ENCODE measurements at places on chromosomes 2 and 18. TPM values are rescaled to one million over a fixed set of nuclear protein-coding genes. Genes with fewer than 3 reads are reported as not detected.

KYNU gene
- not detected for total RNA-seq

CHRND gene
- total RNA-seq = not detected

FEV gene
- not detected for total RNA-seq

EML6 gene
- 0.44 TPM for total RNA-seq

NEU2 gene
- total RNA-seq = not detected

DNAH7 gene
- total RNA-seq = not detected

CGREF1 gene
- 12.9 TPM for total RNA-seq

CPLX4 gene
- not detected for total RNA-seq

DCAF17 gene
- total RNA-seq = 24.9 TPM

SKOR2 gene
- total RNA-seq = not detected

OR6B2 gene
- not detected for total RNA-seq

NT5DC4 gene
- not detected for total RNA-seq

MYL12B gene
- 234 TPM for total RNA-seq

CLEC4F gene
- total RNA-seq = 0.10 TPM

TMEM200C gene
- 0.07 TPM for total RNA-seq

ABCB11 gene
- total RNA-seq = not detected

FAM228A gene
- total RNA-seq = not detected

ZNF521 gene
- not detected for total RNA-seq

MAPK4 gene
- total RNA-seq = not detected

TRABD2A gene
- total RNA-seq = 62.2 TPM

GCKR gene
- not detected for total RNA-seq

ARHGEF33 gene
- 0.36 TPM for total RNA-seq

NPAS2 gene
- 6.5 TPM for total RNA-seq

CTDSP1 gene
- 106 TPM for total RNA-seq

XDH gene
- not detected for total RNA-seq

COL6A3 gene
- 15.5 TPM for total RNA-seq

PECR gene
- total RNA-seq = 17.6 TPM

TBR1 gene
- total RNA-seq = 0.05 TPM

GALR1 gene
- not detected for total RNA-seq

LDAH gene
- total RNA-seq = 34.7 TPM

ACVR1C gene
- 1.1 TPM for total RNA-seq

EMILIN1 gene
- 1.5 TPM for total RNA-seq

NTSR2 gene
- total RNA-seq = not detected

RAB6C gene
- not detected for total RNA-seq

ZAP70 gene
- 302 TPM for total RNA-seq

DSG3 gene
- not detected for total RNA-seq

PIEZO2 gene
- total RNA-seq = not detected

CCDC141 gene
- total RNA-seq = 0.78 TPM

MTERF4 gene
- total RNA-seq = 40.5 TPM

Measured in activated T-helper 1 cell treated with anti-CD3 and anti-CD28 coated beads, Interleukin-12 subunit alpha, Interleukin-12 subunit beta, Interleukin-2, Interleukin-4 antibody, amounts not matched to agents 30 ng/mL and 10 ng/mL and 1 ng/mL, durations not matched to agents 14 hours and 24 hours and 36 hours (primary cell).